Stimulated activated CD4-positive, alpha-beta T cell treated with anti-CD3 and anti-CD28 coated beads, Interleukin-15, amount 100 ng/mL, for 1 hour (primary cell): ENCODE measurements at places on chromosomes 2 and 18.

- DNase-seq = no peak
Measured at GRCh38 chr2:234302664-234302991, 194.3 kb downstream of the ARL4C start.

DNA sequence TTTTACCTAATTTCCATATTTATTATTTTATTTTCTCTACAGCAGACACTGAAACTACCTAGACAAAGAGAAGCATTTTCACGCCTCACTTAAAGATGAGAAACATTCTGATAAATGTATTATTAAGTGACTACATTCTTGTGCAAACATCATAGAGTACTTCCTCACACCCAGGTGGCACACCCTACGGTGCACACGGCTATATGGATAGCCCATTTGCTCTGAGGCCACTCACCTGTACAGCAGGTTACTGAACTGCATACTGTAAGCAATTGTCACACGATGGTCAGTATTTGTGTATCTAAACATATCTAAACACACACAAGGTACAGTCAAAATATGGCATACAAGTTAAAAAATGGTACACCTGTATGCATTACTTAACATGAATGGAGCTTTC, 481.4 kb downstream of the CMPK2 start:
- DNase-seq = no peak

DNA sequence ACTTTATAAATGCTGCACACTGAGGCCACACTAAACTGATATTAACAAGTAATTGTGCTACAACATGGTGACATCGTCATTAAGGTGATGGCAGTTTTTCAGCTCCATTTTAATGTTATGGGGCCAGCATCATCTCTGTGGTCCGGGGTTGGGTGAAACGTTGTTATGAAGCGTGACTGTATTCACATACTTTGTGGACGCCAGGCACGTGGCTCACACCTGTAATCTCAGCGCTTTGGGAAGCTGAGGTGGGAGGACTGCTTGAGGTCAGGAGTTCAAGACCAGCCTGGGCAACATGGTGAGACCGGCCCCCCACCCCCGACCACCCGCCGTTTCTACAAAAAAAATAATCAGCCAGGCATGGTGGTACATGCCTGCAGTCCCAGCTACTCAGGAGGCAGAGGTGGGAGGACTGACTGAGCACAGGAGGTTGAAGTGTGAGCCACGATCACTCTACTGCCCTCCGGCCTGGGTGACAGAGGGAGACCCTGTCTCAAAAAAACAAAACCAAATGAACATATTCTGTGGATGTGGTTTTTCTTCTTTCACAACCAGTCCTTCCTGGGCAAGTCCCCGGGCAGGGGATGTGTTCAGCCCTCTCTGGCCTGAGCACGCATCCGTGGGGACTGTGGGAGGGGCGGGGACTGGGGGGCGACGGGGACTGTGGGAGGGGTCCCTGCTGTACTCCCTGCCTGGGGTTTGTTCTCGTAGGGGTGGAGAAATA, 12.9 kb upstream of the GAL3ST2 start:
- no peak for DNase-seq

DNA sequence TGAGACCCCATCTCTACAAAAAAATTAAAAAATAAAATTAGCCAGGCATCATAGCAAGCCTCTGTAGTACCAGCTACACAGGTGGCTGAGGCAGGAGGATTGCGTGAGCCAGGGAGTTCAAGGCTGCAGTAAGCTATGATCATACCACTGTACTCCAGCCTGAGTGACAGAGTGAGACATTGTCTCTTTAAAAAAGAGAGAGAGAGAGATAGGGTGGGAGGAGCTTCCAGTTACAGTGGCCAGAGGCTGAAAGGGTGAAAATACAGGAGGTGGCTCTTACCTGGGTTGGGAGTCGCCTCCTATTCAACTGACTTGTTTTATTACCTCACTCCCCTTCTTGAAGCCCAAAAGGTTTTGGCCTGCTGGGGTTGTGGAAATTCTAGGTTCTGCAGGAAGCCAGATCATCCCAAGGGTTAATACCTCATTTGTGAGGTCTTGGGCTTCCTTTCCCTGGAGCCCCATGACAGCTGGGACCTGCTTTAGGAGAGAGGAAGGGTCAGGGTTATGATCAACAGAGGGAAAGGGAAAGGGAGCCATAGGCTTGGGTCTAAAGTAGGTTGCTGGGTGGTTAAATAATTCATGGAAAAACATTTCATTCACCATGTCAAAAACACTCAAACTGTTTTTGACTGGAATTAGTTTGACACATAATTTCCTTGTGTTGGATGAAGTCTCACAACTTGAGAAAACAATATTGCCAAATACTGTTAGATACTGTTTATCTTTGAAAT, 17.4 kb downstream of the DYNC2LI1 start:
- DNase-seq = no peak

- DNase-seq = no peak
Measured at GRCh38 chr18:27948986-27949385, 227.9 kb downstream of the CDH2 start.

- DNase-seq = no peak
Measured at GRCh38 chr2:218713922-218714321, 3.3 kb downstream of the TTLL4 start.

GRCh38 chr2:10810202-10811161, 2.1 kb downstream of the PDIA6 start:
- no peak for DNase-seq

- peak; percentile 56 for DNase-seq
Measured at GRCh38 chr2:231714639-231715498, 6.5 kb downstream of the PTMA start.

GRCh38 chr2:160940271-160940670, 220.0 kb upstream of the TANK start:
- no peak for DNase-seq

DNA sequence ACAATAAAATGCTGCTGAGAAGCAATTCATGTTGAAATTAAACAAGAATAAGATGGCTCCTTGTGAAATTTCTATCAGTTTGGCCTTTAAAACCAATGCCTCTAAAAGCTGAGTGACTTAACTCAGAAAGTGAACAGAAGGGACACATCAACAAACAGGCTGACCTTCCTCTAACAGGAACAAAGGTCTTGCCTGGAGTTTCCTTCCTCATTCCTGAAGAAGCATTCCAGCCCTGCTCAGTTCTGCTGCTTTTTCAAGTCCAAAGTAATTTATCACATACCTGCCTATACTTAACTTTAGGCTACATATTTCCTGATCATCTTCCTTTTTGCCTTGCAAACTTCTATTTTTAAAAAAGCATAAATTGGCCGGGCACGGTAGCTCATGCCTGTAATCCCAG, 14.1 kb downstream of the PTRHD1 start:
- no peak for DNase-seq

GRCh38 chr2:71298914-71299313, 32.7 kb upstream of the ZNF638 start:
- no peak for DNase-seq

DNA sequence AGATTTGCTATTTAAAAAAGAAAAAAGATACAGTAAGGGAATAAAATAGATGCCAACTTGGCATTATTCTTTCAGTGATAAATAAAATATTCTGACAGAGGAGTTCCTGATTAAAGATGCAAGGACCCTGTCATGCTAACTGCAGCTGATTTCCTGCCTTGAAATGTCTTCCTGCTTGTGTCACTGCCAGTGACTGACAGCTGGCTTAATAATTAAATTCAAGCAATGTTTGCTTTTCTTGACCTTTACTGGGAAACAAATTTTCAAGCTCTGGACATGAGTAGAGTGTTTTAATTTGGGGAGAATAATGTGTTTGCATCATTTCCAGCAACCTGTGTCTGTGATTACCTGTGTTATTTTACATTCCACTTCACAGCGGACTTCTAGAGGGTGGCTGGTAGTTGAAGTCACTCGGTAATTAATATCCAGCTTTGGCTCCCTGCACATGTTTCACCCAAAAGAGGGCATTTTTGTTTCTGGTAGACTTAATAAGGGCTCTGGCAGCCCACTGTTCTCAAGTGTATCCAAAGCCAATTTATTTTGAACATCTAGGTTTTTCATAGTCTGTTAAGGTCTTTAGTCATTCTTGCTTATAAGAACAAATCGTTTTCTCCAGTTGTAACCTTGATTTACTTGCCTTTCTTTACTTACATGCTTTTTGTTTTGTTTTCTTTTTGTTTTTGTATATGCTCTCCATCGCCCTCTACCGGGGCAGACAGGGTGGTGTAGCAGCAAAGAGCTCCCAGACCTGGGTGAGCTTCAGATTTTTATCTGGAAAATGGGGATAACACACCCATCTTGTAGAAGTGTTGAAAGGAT, 48.5 kb upstream of the PROKR1 start:
- peak; percentile 3 for DNase-seq

DNA sequence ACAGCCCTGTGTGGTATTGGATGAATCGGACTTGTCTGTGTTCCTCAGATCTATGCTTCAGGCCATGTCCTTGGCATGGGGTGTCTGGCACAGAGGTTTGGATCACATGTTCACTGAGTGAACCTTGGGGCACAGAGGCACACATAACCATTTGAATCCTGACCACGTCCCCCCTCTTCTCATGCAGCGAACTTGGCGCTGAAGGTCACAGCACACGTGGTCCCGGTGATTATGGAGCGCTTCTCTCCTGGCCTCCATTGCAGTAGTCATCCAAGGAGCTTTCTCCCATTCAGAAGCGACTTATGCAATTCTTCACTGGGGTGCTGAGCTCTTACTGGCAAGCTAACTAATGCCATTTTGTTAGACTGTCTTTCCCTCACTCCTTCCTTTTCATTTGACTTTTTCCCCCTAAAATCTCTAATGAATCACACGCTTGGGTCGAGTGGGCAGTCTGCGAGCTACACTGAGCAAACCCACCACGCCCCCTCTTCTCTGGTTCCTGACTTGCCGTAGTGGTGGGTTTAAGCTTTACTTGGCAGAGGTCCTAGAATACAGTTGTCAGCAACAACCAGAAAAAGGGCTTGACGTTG, 59.4 kb downstream of the KCNG2 start:
- DNase-seq = no peak

- no peak for DNase-seq
Measured at GRCh38 chr2:148375214-148375613, 269.3 kb upstream of the EPC2 start.

DNA sequence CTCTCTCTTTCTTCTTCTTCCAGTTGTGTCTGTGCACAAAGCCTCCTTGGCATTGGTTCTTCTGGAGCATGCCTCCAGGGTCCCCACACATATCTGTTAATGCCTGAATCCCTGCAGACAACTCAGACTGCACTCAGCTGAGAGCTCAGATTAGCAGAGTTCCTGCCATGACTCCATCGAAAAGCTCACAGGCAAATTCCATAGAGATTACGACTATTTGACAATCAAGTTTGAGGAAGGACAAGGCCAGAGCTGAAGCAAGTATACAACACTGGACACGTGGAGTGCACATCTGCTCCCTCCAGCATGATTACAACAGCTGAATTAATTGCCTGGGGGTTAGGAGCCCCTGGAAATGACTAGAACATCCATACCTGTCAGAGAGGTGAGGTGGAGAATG, 190.7 kb downstream of the INSIG2 start:
- no peak for DNase-seq

DNA sequence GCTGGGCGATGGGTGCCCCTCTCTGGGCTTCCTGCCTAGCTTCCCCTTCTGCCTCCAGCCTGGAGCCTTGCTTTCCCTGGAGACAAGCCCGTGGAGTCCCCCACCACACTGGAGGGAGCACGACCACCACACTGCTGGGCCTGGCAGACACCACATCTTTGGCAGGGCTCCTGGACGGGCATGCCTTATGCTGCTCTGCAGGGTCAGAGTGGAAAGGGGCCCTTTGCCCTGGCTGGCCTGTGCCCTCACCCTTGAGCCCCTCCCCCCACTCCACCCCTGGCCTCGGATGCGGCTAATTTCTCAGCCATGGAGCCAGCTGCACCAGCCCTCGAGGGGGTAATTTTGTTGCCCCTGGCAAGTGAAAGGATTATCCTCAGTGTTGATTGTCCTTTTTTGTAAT, 194.5 kb downstream of the LOXHD1 start:
- DNase-seq = no peak

DNA sequence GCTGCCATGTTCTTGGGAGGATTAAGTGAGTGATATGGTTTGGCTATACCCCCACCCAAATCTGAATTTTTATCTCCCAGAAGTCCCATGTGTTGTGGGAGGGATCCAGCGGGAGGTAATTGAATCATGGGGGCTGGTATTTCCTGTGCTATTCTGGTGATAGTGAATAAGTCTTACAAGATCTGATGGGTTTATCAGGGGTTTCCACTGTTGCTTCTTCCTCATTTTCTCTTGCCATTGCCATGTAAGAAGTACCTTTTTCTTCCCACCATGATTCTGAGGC, 291.4 kb downstream of the KCNS3 start:
- DNase-seq = no peak
